Activated CD4-positive, alpha-beta T cell treated with anti-CD3 and anti-CD28 coated beads, Interleukin-2, amount 10 ng/mL, durations not matched to agents 7 days and 5 days (primary cell): ENCODE measurements at places on chromosomes 4 and X. TPM values are rescaled to one million over a fixed set of nuclear protein-coding genes. Genes with fewer than 3 reads are reported as not detected.

Gene HSFX1
- total RNA-seq = 0.89 TPM

Gene ARX
- total RNA-seq = not detected

Gene AMTN
- not detected for total RNA-seq

Gene GABRG1
- total RNA-seq = not detected

Gene CT55
- not detected for total RNA-seq

Gene CLIC2
- 0.48 TPM for total RNA-seq

Gene YY2
- 2.0 TPM for total RNA-seq

Gene BTC
- not detected for total RNA-seq

DNA sequence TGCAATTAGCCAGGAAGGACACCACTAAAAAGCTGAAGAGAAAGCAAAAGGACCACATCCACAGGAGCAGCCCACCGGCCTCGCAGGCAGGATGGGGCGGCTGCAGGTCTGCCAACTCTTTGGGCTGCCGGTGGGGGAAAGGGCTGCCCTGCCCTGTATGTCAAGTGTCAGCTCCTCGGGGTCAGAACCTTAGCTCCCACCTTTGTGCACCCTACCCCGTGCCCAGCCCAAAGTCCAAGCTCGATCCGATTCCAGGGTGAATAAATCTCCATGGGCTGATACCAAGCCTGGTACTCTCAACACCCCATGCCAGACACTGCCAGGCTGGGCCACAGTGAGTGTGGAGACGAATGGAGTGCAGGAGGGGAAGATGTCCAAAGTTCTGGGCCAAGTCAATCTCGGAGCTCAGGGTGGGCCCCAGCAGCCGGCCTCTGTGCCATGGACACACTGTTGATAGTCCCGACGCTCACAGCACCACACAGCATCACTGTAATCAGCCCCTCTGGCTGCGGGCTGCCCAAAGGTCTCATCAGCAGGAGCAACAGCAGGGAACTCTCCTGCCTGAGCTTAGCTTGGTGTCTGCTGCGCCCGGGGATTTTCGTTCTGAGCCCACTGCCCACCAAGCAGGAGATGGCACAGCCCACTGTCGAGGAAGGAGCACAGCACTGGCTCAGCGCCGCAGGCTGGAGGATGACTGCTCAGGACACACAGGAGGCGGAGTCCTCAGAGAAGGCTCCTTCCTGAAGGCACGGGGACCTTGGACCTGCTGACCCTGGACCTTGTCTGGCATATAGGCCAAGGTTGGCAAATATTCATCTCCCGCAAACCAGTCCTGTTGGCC, 84.4 kb downstream of the JAKMIP1 start:
- DNase-seq = no peak

DNA sequence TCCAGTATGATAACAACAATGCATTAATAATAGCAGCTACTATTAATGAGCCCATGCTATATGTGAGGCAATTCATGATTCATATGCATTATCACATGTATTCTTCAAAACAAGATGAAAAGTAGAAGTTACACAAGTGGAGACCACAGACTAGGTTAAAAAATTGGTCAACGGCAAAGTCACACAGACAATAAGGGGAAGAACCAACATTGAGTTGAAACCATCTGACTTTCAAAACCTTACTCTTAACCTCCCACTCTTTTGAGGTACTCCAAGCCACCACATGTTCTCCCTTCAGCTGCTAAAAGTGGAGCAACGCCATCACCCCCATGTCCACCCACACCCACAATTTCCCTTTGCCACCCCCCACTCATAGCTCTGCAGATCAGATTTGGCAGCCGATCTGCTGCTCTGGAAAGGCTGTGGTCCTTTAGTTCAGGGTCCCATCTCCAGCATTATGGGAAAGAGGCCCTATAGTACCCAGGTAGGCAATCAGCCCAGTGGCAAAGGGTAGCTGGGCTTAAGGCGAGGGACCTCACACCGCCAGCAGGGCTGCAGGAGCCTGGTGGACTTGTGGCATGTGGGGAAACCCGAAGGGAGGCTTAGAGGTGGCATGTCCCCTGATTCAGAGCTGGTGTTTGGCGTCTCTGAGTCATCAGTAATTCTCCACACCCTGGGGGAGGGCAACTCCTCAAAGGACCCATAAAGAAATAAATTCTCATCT, 33.5 kb upstream of the CYBB start:
- no peak for DNase-seq

GRCh38 chrX:16885628-16886027, 15.5 kb upstream of the RBBP7 start:
- no peak for DNase-seq

- DNase-seq = no peak
Measured at GRCh38 chr4:146245246-146245645, 30.9 kb downstream of the REELD1 start.

DNA sequence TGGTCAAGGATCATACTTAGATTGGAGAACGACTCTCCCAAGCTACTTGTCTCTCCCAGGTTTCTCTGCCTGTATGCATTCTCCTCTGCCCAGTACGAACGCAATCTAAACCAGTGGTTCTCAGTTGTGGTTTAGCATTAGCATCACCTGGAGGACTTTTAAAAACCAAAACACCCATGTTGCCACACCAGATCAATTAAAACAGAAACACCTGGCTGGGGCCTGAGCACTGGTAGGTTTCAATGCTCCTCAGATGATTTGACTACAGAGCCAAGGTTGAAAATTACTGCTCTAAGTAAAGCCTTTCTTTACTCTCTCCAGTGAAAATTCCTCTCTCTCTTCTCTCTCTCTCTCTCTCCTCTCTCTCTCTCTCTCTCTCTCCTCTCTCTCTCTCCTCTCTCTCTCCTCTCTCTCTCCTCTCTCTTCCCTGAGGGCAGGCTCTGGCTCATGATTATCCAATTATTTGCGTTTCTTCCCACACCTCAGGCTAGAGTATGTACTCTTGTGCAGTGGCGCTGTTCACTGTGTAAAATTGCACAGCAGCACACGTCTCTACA, 153.7 kb upstream of the FGF13 start:
- DNase-seq = no peak

DNA sequence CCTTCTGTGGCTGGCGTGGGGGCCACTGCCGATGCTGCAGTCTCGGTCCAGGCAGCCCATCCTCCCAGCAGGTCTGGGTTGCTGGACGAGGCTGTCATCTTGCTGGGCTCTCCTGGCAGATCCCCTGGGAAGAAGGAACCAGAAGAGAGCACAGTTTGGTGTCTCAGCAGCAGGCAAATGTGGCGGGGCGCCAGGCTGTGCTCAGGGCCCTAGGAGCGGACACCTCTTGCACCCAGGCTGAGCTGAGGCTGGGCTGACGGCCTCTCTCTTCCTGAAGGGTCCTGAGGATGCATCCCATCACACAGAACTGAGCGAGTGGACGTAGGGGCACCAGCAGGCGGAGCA, 39.2 kb upstream of the CPLX1 start:
- no peak for DNase-seq

GRCh38 chrX:17606231-17606630, 131.1 kb upstream of the SCML1 start:
- no peak for DNase-seq

DNA sequence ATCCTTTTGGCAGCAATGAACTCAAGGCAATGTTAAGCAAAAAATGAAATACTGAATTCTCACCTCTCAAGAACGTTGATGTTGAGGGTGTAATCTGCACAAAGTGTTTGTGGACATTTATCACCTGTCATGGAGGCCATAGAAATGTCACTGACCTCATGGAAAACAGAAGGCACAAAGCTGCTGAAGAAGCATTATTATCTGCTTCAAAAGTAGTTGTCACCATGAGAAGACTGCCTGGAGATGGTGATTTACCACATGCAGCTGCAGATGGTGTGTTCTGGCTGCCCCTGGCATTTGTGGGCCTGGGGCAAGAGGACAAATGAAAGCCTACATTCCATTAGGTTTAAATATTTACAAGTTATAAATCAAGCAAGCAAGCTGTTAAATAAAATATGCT, 116.8 kb upstream of the RPS6KA3 start:
- no peak for DNase-seq

DNA sequence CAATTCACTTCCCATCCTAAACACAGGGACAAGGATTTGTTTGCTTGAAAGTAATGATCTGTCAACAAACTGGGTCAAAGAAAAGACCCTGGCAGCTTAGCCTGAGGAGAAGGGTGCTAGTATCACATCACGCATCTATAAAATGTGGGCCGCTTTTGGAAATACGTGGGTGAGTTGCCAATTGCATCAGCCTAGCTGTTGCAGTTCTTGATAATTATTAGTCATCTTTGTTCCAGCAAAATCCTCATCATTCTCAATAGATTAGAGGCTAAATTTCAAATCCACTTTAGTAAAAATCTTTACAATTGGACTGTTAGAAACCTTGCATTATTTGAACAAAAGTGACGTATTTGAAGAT, 33.6 kb upstream of the TAPT1 start:
- DNase-seq = no peak

- DNase-seq = no peak
Measured at GRCh38 chr4:123522646-123523045, 126.1 kb downstream of the SPRY1 start.
